Activated CD8-positive, alpha-beta memory T cell treated with anti-CD3 and anti-CD28 coated beads for 1 hour (primary cell): ENCODE measurements at places on chromosomes 2 and 18.

DNA sequence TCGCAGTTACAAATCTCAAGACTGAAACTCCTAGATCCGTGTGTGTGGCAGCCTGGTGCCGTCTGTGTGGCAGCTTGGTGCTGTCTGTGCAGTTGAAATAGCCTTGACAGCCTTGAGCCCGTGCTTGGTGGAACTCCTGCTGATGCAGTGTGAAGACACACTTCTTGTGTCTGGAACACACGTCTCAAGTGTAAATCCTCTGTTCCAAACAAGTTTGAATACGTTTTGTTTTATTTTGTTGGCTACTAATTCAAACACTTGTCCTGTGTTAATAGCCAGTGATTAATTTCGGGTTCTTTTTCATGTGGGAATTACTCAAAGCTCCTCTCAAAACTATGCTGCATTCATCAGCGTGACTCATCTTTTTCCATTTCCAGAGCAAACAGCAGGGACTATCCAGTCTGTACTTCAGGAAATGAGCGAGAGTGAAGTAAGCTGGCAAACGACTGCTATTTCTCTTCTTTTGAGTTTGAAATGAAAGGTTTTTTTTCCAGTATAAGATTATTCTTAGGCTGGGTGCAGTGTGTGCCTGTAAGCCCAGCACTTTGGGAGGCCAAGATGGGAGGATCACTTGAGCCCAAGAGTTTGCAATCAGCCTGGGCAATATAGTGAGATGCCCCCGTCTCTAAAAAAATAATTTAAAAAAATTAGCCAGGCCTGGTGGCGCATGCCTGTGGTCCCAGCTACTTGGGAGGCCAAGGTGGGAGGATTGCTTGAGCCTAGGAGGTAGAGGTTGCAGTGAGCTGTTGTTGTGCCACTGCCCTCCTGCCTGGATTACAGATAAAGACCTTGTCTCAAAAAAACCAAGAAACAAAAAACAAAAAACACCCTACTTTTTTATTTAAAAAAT is 152.9 kb downstream of the SPP2 start:
- no peak for DNase-seq

DNA sequence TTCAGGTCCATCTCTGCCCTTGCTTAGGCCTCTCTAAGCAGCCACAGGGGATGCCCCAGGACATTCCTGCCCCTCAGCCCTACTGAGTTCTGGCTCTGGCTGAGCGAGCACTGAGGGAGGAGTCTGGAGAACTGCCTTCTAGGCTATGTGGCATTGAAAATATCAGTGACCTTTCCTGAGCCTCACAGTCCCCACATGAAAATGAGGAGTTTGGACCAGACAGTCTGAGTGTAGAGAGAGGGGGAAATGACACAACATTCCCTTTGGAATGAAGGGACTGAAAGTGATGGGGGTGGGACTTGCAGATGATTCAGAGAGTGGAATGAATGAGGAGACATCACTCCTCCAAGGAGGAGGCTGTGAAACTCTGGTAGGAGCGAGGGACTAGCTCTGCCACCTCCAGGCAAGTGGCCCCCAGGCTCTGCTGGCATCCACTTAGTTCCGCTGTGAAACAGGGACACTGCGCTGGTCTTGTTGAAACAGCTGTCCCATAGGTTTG is 8.0 kb downstream of the TNS1 start:
- no peak for DNase-seq

- DNase-seq: no peak
Measured at GRCh38 chr2:240524963-240525718, 32.6 kb downstream of the ANKMY1 start.

DNA sequence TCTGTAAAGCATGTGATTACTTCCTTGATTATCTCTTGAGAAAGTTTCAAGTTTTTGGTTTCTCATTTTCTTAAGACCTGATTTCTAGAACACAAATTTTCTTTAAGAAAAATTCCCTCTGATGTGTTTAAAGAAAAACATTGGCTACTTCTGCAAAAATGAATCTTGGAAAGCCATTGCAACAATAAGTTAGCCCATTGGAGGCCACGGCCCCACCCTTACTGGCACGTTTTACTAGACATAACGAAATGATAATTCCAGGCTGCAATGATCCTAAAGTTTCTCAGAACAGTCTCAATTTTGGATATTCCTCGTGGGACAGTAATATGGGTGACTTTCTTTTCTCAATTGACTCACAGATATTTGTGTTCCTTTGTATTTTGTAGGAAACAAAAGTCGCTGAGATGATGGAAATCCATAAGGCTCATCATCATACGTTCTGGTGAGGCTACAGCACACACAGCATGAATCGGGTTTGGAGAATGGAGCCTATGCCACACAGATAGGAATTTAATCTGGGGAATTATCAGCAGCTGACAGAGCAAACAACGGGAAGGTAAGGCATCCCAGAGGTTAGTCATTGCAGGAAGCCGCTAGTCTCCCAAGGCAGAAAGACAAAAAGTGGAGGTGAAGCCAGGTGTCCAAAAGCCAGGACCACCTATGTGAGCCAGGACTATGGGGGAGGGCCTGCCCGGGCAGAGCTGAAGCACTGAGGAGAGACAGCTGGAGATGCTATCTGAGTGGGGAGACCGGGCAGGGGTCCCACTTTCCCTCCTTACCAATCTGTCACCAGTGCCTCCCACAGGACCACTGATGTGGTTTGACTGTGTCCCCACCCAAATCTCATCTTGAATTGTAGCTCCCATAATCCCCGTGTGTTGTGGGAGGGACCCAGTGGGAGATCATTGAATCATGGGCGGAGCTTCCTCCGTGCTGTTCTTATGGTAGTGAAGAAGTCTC is 35.9 kb downstream of the SOWAHC start:
- no peak for DNase-seq

- DNase-seq: no peak
Measured at GRCh38 chr2:101294861-101295260, 13.6 kb downstream of the RNF149 start.

GRCh38 chr2:238105506-238106338 is 5.6 kb downstream of the ESPNL start:
- DNase-seq: no peak

DNA sequence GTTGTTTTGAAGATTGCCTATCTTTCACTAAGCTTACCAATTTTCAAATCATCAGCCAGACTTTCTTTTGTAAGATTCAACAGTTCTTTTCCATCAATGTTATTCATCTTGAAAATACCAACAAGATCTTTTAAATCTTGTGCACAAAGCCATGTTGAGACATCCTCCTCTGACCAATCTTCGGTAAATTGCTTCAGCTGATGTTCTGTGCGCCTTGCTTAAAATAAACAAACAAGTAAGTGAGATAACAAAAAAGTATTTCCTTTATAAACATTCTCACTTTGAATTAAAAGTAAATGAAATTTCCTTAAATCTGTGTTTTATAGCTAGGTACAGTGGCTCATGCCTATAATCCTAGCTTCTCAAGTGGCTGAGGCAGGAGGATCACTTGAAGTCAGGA is 30.3 kb downstream of the WDSUB1 start:
- no peak for DNase-seq

DNA sequence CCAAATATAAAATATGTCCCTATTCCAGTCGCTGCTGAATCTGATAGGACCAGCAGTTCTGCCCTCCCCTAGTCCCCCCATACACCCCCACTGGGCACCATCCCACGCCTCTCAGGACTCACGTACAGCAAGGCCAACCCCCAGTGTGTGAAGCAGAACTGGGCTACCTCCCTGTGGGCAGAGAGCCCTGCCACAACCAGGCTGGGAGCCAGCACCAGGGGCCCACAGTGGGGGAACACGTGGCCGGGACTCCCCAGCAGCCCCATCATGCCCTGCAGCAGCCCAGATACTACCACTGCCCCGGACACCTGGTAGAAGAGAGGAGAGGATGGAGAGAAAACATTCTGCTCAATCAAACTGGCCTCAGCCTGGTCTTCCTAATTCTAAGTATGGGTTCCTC is 1.3 kb downstream of the SLC23A3 start:
- no peak for DNase-seq

- no peak for DNase-seq
Measured at GRCh38 chr2:45045706-45046105, 36.5 kb upstream of the SIX2 start.

DNA sequence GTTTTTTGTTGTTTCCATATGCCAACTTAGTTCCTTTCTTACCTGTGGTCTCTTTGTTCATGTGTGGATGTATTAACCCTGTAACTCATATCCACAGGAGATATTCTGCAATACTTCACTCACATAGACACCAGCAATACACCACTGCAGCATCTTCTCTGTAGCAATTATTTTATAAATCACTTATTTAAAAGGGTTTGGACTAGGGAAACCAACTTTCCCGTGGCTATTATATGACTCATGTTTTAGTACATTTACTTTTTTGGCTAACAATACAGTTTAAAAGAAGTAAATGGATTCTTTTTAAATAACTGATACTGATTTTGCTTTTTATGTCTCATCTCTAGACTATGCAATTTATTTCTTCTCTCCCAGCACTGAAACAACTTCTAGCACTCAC is 488.9 kb downstream of the MBD2 start:
- DNase-seq: no peak

DNA sequence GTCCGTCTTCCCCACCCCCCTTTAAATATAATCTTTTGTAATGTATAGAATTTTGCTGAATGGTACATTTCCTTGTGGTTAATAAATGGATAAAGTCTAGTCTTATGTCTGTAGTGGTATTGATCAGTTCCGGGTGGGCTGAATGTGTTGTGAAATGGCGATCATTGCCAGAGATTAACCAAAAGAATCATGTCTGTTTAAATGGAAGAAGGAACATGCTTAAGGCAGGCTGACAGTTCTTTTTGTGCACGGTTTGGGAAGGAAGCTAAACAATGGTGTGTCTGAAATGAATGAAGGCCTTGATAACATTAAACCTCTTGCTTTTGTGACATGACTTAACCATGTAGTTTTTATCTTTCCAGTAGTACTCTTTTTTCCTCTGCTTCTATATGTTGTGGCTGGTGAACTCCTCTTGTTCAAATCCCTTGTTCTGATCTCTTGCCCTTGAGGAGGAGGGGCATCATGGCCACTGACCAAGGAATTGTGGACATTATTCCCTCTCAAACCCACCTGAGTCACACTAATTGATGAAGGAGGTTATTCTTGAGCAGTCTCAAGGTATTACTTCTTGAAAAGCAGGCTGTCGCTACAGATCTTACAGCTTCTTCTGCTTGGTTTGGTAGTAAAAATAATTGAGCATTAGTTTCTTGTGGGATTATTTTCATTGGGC is 1.7 kb downstream of the ACVR2A start:
- DNase-seq: no peak

- DNase-seq: no peak
Measured at GRCh38 chr2:229731916-229732315, 17.6 kb upstream of the DNER start.

- DNase-seq: no peak
Measured at GRCh38 chr2:179005976-179006375, 44.0 kb downstream of the CCDC141 start.

DNA sequence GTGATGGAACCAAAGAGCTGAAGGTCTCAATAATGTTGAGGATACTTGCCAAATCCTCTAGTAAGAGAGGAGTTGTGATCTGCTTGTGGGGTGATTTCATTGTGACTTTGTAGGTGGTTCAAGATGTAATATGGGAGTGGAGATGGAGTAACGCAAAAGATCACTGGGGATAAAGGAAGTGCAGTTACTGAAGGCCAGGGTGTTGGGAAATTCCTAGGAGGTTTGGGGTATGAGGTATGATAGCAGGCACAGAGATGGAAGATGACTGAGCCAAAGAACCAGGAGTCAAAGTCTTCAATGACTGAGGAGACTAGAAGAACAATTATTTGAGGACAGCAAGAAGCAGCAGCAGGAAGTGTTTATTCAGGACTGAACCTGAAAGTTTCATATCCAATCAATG is 222.6 kb downstream of the NCKAP5 start:
- no peak for DNase-seq

DNA sequence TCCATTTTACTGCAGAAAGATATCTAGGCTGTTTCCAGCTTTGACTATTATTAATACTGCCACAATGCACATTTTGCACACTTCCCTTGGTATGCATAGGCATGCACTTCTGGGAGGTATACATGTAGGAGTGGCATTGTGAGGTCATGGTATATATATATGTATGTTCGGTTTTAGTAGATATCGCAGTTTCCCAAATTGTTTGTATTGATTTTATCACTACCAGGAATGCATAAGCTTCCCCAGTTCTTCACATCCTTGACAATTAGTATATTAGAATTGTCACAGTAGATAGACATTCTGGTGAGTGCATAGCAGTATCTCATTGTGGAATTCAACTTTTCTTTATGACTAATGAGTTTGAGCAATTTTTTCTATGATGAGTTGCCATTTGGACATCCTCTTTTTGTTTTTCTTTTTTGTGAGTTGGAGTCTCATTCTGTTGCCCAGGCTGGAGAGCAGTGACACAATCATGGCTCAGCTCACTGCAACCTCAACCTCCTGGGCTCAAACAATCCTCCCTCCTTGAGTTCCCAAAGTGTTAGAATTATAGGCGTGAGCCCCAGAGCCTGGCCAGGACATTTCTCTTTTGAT is 4.2 kb upstream of the GRB14 start:
- DNase-seq: no peak

DNA sequence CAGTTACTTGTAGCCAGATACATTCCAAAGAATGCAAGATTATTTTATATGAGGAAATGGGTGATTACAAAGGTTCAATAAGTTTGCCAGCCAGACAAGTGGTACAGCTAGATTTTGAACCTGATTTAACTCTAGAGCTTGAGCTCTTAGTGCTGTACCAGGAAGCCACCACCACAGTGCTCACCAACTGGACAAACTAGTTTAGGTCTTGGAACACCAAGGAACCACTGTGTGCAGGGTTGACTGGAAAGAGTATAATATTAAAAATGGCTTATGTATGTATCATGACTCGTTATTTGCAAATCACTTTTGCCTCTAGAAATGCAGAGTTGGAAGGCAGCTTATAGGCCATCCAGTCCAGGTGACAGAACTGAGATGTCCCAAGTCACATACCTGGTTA is 177.2 kb downstream of the TXNL1 start:
- DNase-seq: no peak

- DNase-seq: no peak
Measured at GRCh38 chr18:25233528-25234321, 118.2 kb downstream of the ZNF521 start.

- DNase-seq: no peak
Measured at GRCh38 chr2:233112329-233112728, 52.2 kb downstream of the INPP5D start.

- DNase-seq: no peak
Measured at GRCh38 chr2:25115902-25116301, 52.5 kb downstream of the POMC start.

- no peak for DNase-seq
Measured at GRCh38 chr18:77015169-77015568, 117.4 kb downstream of the MBP start.

GRCh38 chr18:55268628-55269275 is 309.5 kb upstream of the CCDC68 start:
- DNase-seq: no peak

DNA sequence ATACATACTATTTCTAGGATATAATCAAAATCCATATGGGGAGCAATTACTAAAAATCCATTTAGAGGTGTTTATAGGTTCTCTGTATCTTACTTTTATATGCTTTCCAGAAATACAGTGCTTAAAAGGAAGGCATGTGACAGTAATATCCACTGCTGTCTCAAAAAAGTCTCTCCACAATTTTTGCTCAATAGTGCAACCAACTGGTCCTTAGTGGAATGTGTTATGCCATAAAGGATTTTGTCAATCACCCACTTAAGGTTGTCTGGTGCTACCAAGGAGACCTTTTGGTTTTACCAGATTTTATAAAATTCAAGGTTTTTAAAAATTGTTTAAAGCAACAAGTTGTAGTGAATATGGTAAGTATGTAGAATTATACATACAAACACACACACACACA is 328.5 kb upstream of the DSEL start:
- DNase-seq: no peak

GRCh38 chr2:209960676-209961630 is 41.5 kb upstream of the RPE start:
- peak; percentile 2 for DNase-seq
